Neural progenitor cell (in vitro differentiated cells): ENCODE measurements at places on chromosomes 6 and 20.
A peak's percentile ranks its signal among the peaks of the same experiment; 100 is the strongest.

DNA sequence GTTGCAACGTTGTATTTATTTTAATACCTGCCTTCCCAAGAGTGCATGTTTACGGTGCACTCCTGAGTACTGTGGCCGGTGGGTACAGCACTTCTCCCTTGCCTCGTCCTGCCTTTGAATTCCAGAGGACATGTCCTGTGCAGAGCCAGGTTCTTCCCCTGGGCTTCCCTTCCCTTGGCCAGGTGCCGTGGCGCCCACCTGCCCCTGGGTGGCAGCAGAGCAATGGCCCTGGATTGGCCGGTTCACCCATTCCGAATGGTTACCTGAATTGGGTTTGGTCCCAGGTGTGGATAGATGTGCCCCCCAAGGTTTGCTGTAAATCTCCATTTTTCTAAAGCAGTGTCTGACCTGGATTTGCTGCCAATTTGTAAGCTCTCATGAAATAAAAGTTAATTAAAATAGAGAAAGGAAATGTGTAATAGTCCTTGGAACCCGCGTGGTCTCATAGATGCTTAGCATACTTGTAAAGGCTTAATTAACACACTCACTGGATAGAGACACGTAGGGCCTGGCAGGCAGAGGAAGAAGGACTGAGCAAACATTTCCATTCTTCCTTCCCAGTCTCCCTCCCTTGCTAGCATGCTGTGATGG is 40.6 kb downstream of the DTD1 start:
- peak; percentile 51 for DNase-seq

DNA sequence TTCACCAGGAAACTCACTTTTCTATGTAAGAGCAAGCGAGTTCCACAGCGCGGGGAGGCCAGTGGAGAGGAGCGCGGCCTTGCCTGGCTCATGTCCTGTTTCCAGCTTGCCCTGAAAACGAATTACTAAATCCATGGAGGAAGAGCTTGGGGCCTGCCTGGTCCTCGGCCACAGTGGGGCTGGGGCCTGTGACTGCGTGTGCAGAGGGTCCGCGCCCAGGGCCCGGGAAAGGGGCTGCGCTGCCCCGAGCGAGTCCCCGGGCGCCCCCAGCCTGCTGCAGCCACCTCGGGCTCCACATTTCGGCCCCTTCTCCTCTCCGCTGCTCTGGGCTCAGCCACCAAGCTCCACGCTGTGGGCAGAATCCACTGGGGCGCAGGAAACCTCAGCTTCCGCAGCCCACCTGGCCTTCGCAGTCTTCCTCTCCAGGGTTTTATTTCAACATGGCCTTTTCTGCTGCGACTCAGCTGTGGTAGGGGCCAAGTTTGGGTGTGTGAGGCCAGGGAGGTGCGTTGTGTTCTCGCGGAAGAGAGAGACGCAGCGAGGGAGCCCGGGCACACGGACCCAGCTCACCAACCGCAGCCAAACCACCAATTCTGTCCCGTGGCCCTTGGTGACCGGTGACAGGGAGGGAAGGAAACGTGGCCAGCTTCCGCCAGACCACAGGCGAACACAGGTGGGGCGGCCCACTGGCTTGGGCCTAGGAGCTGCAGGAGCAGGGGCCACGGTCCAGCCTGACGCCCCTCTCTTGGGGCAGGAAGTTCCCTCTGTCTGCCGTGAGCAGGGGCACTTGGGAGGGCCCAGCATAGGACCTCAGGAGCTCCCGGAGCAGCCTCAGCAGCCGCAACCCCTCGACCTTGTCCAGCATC is 211.4 kb downstream of the ERMARD start:
- no peak for DNase-seq

- no peak for DNase-seq
Measured at GRCh38 chr6:30741789-30742315, 635 bp downstream of the FLOT1 start.

- no peak for DNase-seq
Measured at GRCh38 chr6:11226005-11226404, 6.5 kb downstream of the NEDD9 start.

DNA sequence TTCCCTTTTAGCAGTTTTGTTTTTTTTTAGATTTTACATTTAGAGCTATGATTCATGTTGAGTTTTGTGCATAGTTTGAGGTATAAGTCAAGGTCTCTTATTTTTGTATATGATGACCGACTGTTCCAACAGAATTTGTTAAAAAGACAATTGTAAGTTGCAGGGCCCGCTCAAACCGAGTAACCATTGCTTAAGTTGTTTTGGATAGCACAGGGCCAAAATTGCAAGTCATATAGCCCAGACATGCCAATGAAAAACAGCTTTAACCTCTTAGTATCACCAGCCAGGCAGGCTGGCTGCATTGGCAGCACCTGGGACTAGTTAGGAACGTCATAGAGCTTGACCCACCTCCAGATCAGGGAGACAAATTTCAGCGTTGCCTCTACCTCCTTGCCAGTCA is 47.3 kb downstream of the PFDN4 start:
- DNase-seq: no peak

DNA sequence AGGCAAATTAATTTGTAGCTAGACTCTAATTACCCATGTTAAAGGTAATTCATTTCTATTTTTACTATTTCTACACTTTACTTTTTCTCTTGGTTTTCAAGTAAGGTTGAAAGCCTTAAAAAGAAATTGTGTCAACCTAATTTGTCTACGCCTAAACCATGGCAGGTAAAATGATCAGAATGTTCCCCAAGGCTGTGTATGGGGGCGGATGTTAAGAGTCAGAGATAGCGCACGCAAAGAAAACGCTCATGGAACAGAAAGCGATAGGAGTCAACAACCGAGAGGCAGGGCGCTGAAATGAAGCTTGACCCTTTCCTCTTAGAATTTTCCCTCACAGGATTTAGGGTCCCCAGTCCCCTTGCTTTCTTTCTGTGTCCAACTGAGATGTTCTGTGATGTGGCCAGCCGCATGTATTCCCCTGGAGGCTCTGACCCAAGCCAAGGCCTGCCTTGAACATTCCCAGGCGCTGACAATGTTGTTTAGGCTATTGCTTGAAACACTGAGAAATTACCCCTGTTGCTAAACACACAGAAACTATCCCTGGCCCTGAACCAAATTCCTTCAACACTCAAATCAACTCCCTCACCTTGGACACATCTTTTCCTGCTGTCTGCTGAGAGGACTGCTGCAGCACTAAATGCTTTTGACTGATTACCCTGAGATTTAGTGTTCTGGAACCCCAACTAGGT is 10.9 kb downstream of the PSMB1 start:
- DNase-seq: no peak

GRCh38 chr6:165206798-165207197 is 102.6 kb downstream of the C6orf118 start:
- DNase-seq: no peak

- DNase-seq: no peak
Measured at GRCh38 chr6:34468378-34468892, 2.6 kb downstream of the PACSIN1 start.

- no peak for DNase-seq
Measured at GRCh38 chr6:166853371-166854325, 102.7 kb downstream of the RNASET2 start.

DNA sequence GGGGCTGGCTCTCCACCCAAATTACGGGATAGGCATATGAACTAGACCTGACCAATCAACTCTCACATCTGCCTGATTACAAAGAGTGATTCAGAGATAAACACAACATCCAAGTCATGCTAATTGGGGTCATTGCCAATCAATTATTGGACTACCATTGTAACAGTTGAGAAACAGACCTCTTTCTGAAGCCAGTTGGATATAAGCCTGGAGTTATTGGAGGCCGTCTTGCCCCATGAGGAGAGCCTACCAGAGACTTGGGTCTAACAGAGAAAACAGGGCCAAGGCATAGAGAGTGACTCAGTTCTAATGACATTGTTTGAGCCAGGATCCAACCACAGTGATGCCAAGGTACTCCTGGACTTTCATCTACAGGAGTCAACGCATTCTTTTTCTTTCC is 39.4 kb upstream of the HIVEP2 start:
- DNase-seq: no peak

DNA sequence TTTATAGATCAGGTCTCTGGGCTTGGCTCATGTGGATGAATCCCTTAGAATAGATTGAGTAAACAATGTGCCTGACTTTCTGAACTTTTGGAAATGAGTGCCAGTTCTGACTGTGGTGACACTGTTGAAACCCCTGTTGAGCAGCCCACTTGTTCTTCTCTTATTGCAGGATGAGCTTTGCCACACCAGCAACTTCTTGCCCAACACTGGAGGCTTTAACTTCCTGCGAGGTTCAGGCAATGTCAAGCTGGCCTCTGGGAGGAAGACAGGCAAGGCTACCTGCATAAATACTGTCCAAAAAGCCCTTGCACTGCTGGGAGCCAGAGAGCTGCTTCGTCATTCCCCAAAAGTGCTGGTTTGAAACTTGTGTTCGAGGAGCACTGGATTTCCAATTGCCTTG is 32.8 kb upstream of the SMIM8 start:
- DNase-seq: no peak

DNA sequence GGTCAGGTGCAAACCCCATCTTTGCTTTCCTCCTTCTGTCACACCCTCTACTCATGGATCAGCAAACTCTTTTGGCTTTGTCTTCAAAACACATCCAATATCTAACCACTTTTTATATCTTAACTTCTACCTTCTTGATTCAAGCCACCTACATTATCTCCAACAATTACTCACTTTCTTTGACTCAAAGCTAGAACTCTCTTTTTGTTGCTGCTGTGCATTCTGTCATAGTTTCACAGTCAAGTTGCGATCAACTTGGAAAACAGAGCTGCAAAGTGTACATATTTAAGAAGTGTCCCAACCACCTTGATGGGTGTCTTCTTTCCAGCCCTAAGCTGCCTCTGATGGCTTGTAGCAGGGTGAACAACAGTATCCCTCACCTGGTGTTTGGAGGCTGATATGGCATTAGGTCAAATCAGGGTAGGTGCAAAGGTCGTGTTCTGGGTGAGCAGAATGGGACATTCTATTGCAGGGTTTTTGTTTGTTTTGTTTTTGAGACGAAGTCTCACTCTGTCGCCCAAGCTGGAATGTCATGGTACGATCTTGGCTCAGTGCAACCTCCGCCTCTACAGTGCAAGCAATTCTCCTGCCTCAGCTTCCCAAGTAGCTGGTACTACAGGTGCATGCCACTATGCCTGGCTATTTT is 43.4 kb upstream of the RALGAPA2 start:
- no peak for DNase-seq

GRCh38 chr6:131685266-131685780 is 15.9 kb downstream of the OR2A4 start:
- no peak for DNase-seq

DNA sequence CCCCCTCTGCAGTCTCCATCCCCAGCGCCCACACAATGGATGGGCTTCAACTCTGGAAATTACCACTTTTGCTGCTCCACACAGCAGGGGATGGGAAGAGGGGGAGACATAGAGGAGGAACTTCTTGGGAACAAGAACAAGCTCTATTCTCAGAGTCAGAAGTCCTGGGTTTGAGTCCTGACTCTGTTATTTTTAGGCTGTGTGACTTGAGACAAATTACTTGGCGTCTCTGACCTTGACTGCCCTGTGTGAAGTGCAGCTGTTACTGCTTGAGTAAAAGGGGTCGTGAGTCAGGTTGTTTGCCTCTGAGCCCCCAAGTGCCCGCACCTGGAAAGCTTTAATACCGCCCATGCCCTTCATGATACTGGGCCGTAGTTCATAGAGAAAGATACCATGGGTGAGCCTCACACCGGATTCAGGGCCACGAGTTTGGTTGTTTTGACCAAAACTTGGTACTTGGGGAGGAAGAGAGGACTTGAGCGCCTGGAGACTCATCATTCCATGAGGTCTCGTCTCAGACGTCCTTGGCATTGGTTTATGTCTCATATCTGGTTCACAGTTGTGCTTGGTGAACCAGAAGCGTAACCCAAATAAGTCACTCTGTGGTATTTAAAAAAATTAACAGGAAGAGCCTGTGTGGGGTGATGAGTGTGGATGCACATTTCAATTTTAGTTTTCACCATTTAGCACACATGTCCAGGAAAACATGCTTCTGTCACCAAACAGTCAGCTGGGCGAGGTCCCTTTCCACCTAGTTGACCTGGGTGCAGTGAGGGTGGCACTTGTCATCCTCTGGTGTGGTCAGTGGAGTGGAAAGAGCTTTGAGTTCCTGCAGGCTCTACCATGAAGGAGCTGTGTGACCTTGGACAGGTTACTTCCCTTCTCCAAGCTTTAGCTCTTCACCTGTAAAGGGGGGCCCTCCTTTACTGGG is 75.6 kb downstream of the CDC5L start:
- no peak for DNase-seq

- DNase-seq: no peak
Measured at GRCh38 chr20:19945732-19946670, 71.2 kb upstream of the NAA20 start.

DNA sequence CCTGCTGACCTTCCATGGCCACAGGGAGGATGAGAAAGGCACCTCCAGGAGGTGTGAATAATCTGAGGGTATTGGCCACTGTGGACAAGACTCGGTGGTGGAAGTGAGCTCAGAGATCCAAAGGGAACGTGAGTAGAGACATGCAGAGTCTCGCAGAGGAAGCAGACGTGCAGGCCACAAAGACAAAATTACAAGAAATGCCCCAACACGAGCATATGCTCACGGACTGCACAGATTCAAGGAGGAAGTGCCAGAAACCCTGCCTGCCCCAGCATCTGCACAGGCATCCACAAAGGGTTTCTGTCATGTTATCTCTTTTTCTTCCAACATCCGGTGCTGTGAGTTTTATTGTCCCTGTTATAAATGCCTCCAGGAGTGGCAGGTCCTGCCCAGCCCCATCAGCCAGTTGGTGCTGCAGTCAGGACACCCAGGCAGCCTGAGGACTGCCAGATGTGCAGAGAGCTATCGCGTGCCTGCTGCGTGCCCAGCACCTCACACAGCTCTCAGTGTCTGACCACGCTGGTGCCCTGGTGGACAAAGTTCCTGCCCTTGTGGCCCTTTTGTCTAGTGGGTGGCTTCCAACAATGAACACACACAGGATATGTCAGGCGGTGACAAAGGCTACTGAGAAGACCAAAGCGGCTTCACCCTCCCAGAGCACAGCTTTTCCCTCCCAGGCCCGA is 34.0 kb upstream of the FANCE start:
- no peak for DNase-seq
